ENCODE measurements at places on chromosomes 11 and 22.

DNA sequence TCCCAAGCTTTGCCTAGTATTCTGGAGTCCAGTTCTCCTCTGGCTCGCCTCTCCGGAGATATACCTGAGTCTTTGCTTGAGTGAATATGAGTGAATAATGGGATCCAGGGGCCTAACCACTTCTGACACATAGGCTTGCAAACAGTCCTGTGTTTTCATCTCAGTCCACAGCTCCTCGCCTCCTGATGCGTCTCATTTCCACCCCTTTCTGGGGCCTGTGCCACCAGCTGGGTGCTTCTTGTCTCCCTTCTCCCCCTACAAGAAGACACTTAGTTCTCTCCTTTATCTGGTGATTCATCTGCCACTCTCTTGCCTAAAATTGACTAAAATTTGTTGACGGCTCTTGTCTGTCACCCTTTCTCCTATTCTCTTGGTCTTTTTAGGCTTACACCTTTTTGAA lies 44.6 kb downstream of the SFI1 start:
- no peak for DNase-seq

- no peak for DNase-seq
Observed at GRCh38 chr11:111387363-111387762, 8.3 kb upstream of the POU2AF1 start.

GRCh38 chr11:78520230-78520629 lies 54.4 kb downstream of the NARS2 start:
- no peak for DNase-seq

DNA sequence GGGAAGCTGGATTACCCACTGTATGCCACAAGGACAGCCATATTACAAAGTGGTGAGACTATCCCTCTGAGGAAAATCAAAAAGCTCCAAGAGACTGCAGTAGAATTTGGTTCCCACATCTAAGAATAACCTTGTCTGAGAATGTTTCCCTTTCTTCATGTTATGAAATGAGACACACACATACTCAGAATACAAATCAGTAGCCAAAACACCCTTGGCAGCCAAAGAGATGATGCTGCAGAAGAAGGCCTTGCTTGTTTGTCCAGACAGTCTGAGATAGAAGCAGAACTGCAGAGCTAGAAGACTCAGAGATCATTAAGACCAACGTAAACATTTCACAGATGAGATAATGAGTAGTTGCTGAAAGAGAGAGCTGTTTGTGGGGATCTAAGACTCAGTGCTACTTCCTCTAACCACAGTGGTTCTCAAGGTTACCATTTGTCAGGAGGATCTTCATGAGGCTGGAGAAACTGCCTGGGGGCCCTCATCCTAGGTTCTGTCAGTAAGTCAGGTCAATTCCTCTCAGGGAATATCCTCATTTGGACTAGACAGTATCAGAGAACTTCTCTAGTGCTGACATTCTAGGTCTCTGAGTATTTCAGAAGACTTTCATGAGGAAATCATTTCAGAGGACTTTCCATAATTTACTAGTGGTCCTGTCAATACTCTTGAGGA lies 38.9 kb downstream of the RELT start:
- DNase-seq, result no peak

DNA sequence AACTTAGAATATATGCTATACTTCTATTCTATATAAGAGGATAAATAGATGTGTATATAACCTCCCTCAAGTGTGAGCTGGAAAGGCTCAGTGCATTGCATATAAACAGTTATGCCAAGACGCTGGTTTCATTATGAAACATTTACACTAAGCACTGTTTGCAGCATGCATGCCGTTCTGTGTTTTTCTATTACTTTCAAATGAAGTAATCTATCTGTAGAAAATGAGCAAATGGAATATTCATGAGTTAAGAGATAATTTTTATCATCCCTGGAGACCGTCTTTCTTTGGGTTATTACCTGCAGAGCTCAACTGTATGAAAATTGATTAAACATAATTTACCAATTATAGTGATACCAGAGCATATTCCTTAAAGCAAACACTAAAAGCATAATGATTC lies 925.7 kb upstream of the CCDC90B start:
- DNase-seq, result no peak
